ENCODE measurements at places on chromosomes 12 and 14. TPM values are rescaled to one million over a fixed set of nuclear protein-coding genes. Genes with fewer than 3 reads are reported as not detected.

- DNase-seq = no peak
These were observed 66.7 kb downstream of the SLC24A4 start for GRCh38 chr14:92389598-92390158.

Gene OLR1
- total RNA-seq = not detected

GRCh38 chr14:59377491-59377890 lies 87.7 kb downstream of the GPR135 start:
- DNase-seq = no peak

GRCh38 chr14:91218014-91218413 lies 26.5 kb downstream of the GPR68 start:
- no peak for DNase-seq

GRCh38 chr12:105457026-105457425 lies 126.5 kb downstream of the C12orf75 start:
- no peak for DNase-seq

DNA sequence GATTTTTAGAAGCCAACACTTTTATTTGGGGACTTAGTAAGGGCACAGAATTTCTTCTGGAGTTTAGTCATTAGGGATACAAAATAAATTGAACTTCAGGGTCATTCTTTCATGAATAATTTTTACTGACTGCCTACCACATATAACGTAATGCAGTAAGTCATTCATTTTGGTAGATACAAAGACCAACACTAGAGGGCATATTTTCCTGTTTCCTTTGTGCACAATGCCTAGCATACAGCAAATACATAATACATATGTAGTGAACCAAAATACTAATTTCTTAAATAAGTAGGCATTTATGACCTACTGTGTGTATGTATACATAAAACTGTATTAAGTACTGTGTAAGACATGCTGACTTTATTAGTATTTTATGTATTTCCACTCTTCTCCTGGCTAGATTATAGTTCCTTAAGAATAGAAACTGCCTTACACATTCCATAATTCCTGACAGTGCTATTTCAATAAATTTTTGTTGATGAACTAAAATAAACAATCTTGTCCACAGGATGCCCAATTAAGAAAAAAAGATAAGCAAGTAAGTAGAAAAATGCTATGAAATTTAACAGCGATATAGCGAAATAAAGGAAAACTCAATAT lies 47.9 kb downstream of the PPP1R12A start:
- no peak for DNase-seq

- DNase-seq = no peak
These were observed 6.1 kb downstream of the NEK9 start for GRCh38 chr14:75120541-75121291.

DNA sequence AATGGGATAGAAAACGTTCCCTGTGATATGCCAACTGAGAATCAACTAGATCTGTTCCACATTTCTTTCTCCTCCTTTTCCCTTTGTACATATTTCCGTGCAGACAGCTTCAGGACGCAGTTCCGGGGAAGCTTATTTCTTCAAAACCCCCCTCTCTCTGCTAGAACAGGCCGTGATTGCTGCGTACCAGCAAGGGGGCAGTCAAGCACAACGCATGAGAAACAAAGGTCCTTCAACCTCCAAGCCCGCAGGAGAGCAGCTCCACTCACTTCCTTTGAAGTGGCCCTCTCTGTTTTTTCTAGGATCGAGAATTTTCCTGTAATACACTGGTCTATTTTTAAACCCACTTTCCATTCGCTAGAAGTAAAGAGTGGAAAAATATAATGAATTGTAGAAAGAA lies 80.8 kb downstream of the ZNF664 start:
- DNase-seq = no peak

GRCh38 chr12:31226639-31227038 lies 99.3 kb downstream of the SINHCAF start:
- no peak for DNase-seq

Gene IL26
- total RNA-seq = 0.23 TPM

- DNase-seq = no peak
These were observed 72.1 kb downstream of the TRIM9 start for GRCh38 chr14:51022769-51023168.

DNA sequence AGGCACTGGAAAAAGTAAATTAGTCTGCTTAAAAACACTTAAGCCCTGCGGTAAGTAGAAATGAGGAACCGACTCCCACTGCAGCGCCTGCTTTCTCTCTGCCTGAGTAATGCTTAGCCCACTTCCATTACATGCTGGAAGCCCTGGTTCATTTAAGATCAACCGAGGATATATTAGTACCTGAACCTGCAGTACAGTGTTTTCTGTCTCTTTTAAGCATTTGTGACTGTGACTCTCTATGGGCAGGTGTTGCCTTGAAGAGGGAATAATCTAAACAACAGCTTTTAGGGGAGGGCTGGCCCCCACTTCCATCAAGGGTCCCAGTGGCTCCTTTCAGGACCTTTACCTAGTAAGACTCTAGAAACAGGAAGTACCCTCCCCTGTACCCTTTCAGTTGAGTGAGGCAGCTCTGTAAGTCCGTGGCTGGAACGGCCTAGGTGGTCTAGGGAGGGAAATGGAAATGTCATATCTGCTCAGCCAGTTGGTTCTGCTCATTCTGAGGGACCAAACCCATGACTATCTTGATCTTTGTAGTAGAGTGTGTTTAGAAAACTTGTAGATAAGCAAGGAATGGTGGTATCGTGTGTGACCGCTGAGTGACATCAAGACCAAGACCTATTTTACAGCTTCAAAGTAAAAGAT lies 56.2 kb downstream of the FNTB start:
- no peak for DNase-seq

GRCh38 chr12:48824905-48825304 lies 6.6 kb downstream of the CACNB3 start:
- DNase-seq = no peak

- DNase-seq = no peak
These were observed 242.7 kb downstream of the ATXN7L3B start for GRCh38 chr12:74780182-74780849.

Gene PTHLH
- total RNA-seq = not detected

DNA sequence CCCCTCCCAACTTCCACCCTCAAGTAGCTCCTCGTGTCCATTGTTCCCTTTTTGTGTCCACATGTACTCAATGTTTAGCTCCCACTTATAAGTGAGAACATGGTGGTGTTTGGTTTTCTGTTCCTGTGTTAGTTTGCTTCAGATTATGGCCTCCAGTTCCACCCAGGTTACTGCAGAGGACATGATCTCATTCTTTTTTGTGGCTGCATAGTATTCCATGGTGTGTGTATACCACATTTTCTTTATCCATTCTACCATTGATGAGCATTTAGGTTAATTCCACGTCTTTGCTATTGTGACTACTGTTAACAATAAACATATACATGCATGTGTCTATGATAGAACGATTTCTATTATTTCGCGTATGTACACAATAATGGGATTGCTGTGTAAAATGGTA lies 362.6 kb downstream of the TMTC2 start:
- DNase-seq = no peak
